Substantia nigra (tissue), 51 donors: ENCODE measurements at places on chromosomes 12 and 14.

DNA sequence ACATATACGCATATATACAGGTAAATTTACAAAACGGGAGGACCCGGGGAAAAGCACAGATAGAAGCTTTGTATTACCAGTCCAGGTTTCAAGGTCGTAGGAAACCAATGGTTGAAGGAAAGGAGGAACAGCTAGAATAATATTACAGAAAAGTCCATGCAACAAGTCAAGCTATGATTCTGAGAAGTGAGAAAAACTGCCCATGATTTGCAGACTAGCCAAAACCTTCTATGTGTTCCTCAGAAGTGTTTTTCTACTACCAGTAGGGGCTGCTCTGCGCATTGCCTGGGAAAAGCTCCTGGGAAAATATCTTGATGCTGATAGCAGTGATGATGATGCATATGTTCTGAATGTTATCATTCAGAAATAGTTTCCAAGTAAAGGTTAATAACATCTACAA is 2.2 kb downstream of the PDZRN4 start:
- DNase-seq = no peak

DNA sequence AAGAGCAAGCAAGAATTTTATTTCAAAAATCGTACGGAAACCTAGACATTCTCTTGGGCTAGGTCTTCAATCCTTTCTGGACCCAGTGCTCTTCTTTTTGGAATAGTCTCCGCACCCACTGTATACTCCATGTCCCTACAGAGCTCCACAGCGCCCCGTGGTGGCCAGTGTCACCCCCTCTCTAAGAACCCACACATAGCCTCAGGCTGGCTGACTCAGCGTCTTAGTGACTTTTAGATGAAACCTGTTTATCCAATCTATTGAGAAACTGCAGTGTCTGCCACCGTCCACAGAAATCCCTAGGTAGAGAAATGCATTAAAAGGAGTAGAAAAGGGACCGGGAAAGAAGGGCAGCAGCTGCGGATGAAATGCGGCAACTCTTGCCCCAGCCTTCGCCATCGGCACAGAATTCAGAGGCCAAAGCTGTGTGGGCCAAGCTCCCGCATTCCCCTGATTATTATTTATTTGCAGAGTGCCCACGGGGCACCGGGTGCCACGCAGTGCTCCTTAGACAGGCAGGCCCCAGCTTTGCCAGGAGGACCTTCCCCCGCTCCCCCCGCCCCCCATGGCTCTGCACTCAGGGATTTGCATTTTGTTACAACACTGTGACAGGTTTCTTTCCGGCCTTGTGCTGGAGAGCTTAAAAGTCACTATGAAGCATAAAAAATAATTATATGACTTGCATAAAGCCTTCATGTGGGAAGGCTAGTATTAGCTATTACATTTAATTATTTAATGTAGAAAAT is 170.1 kb upstream of the FKBP4 start:
- DNase-seq = no peak

GRCh38 chr12:34151019-34151418 is 128.7 kb downstream of the ALG10 start:
- no peak for DNase-seq

GRCh38 chr12:127273626-127274025 is 993.3 kb upstream of the TMEM132C start:
- no peak for DNase-seq

GRCh38 chr14:101276309-101277091 is 284.8 kb upstream of the DIO3 start:
- no peak for DNase-seq
